Activated gamma-delta T cell treated with anti-CD3 and anti-CD28 coated beads, Interleukin-2, amount 50 U/mL, for 16 hours (primary cell): ENCODE measurements at places on chromosomes 5 and 9.

- DNase-seq, result no peak
These were observed 173.3 kb downstream of the FGF18 start for GRCh38 chr5:171592736-171593135.

- DNase-seq, result no peak
These were observed 314.2 kb upstream of the DAP start for GRCh38 chr5:11075035-11075805.

- no peak for DNase-seq
These were observed 9.9 kb upstream of the NR4A3 start for GRCh38 chr9:99811598-99812383.

- no peak for DNase-seq
These were observed 174.1 kb upstream of the CLINT1 start for GRCh38 chr5:158033076-158033475.

DNA sequence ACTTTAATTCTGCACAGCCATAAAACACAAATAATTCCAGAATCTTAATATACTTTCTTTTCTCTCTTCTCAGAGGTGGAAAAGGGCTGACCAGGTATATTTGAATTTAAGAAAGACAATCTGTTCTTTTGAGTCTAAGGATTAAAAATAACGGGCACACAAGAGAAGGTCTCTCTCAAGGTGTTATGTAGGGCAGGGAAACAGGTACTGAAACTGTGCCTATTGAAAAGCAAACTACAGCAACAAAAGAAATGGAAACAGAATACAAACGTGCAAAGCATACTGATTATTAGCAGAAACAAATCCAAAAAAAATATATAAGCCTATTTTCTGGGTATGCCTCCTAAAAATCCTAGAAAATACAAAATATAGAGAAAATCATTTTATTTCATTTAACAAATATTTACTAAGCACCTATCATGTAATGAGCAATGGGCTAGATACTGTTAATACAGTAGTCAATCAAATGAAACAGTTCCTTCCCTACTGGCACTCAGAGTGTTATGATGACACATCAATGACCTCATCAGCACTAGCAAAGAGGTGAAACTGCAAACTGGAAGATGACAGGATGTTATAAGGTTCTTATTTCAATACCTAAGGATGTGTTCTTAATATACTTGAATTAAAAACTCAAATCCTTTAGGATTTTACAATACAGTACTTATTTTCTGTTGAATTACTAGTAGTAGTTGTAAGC lies 87.7 kb downstream of the AUH start:
- DNase-seq, result no peak

DNA sequence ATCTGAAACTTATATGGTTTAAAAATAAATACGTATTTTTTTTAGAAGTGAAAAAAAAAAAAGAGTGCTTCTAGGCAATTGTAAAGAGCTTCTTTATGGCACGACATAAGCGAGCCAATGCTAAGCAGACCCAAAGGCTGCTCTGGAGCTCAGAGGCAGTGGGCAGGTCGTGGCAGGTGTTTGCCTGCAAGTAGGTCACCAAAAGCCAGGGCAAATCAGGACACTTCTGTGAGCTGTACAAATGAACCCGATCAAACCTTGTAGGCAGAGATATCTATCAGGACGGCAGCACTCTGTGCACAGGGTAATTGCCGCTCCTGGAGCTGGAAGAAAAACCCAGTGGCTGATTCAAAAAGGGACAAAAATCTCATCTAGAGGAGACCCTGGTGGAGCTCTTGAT lies 75.9 kb downstream of the IRX2 start:
- no peak for DNase-seq

DNA sequence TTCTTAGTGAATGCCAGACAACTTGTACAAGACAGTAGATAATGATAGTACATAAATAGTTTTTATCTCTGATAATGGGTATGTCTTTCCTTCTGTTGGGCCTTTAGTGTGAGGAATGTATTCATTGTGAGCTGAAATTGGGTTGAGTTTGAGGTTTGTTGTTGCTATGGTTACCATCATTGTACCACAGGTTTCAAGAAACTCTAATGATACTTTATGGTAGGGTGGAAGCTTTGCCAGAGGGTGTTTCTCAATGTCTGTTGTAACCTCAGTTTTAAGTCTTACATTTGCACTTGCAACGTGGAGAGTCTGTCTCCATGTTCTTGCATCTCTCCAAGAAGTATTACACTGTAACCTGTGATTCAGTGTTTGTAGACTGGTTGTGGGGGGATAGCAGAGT lies 1550.1 kb downstream of the MAT2B start:
- no peak for DNase-seq

DNA sequence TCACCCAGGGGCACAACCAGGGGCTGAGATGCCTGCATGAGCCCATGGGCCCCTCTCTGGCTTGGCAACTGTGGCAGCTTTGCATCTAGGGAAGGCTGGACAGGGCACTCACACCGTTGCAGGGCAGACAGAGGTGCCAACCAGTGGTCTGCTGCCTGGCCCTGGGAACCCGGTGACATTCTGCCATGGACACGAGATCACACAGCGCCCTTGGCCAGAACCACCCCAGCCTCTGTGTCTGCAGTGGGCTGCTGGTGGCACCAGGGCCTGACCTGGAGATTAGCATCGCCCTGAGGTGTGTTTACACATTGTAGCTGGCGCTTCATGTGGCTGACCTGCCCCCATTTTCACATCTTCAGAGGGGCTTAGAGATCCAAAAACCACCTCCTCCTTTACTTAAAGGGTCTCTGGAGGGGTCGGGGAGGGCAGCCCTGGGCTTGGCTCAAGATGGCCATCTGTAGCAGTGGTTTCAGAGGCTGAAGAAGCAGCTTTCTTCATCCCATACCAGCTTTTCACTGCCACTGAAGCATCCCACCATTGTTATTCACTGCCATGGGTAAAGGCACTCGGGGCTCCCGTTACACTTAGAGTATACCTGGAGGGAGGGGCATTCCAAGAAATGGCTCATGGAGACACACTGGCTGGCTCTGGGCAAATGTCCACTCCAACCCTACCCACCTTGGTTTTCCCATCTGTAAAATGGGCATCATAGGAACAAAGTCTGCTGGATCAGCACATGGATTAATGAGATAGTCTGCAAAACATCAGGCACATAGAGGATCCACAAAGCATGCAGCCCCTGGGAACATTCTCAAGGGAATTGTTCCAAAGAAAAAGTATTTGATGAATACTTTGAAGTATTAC lies 11.4 kb downstream of the DCANP1 start:
- DNase-seq, result no peak

DNA sequence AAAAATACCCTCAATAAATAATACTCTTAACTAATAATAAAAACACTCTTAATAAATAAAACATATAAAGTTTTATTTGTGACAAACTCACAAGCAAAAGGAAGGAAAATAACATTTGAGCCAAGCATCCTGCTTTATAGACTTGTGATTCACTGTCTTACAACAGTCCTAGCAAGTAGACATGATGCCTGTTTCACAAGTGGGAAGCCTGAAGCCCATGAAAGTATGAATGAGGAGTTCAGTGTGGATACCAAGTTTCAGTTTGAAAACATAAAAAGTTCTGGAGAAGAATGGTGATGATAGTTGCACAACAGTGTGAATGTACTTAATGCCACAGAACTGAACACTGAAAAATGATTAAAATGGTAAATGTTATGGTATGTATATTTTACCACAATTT lies 10.9 kb downstream of the HABP4 start:
- DNase-seq, result no peak

- no peak for DNase-seq
These were observed 1.6 kb upstream of the NOL6 start for GRCh38 chr9:33475357-33475756.

DNA sequence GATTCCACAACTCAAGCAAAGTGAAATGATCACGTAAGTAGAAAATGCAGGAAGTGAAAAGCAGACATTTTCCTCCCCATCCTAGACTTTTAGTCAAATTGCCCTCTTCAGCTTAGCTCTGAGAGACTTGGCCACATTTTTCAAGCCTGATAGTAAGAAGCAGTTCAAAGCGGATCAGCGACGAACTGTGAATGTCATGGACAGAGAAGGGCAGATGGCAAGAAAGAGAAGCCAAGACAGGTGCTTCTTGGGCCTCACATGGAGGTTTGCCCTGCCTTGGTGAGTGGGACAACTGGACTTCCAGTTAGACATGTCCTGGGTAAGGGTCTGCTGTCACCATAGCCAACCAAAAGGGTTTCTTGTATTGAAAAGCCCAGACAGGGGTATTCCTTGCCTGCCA lies 291.5 kb downstream of the MED10 start:
- no peak for DNase-seq

- no peak for DNase-seq
These were observed 12.3 kb upstream of the KCNIP1 start for GRCh38 chr5:170491479-170491878.

DNA sequence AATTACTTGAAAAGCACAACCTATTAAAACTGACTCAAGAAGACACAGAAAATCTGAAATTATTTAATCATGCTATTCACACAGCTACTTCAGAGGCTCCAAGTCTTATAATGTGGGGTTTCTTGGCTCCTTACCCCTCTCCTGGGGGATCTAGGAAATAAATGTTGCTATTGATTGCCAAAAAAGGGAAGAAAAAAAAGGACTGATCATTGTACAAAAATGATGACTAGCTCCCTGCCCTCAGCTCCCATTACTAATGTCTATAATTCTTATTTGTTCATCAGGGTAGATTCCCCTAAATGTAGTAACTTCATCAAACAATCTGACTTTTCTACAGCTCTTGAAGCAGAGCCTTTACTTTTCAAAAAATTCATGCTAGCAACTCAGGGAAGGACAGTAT lies 3.3 kb upstream of the SMC5 start:
- DNase-seq, result no peak

DNA sequence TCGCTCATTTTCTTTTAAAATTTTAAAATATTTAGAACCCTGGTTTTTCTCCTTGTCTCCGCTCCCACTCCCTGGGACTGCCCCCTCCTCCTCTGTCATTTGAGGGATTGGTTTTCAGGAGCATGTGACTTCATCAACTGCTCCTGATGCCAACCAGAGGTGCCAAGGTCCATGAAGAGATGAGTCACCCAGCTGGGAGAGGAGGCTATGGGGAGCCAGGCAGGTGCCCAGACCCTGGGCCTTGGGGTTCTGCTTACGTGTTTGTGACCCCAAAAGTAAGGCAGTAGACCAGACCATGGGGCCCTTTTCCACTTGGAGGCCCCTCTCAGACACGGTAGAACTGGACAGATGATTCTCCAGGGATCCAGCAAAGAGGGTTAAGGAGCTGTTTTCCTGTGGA lies 167.0 kb downstream of the FGF18 start:
- DNase-seq, result no peak

DNA sequence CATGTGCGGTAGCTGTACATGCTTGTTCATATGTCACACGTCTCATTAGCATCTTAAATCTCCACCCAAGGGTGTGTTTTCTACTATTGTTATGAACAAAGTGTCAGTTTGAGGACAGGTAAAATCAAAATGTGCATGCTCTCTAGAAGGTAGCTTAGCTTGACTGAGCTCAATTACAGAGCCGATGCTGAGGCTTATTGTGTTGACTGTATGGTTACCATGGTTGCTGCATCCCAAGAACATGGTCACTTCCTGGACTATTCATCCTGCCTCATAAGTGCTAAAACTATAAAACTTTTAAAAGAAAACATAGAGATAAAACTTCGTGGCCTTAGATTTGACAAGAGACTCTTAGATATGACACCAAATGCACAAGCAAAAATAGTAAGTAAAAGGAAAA lies 426.1 kb upstream of the CTNND2 start:
- no peak for DNase-seq

DNA sequence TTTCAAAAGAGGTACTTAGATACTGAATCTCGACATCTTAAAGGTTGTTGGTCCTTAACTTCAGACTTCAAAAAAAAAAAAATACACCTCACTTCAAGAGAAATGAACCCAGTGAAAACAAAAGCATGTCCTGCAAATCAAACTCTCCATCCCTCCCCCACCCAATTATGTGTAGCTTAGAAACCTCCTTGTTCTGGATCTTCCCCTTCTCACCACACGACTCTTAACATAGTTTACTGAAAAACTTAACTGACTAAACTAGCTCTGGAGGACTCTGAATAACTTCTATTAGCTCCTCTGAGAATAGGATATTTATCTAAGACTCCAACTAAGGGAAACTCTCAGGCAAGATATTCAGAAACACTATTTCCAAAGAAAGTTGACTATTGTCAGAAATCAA lies 48.7 kb upstream of the HK3 start:
- no peak for DNase-seq

- no peak for DNase-seq
These were observed 186.7 kb upstream of the TBC1D2 start for GRCh38 chr9:98442114-98442513.

- DNase-seq, result no peak
These were observed 512.2 kb upstream of the ZNF608 start for GRCh38 chr5:125258615-125259014.

DNA sequence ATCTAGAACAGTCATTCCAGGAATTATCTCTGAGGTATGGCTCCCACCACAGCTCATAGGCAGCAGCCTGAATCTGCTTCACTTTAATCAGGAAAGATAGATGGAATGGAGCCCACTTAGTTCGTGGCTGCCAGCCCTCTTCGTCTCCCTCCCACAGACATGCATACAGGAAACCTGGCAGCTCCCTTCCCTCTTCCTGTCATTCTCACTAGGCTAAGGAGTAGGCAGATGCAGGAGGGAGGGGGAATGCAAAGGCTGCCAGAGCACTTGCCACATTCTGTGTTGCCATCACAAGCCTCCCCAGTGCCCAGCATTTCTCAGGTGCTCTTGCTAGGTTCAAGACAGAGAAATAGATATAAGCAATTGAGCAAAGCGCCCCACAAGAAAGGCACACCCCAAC lies 378.9 kb downstream of the ELAVL2 start:
- no peak for DNase-seq

DNA sequence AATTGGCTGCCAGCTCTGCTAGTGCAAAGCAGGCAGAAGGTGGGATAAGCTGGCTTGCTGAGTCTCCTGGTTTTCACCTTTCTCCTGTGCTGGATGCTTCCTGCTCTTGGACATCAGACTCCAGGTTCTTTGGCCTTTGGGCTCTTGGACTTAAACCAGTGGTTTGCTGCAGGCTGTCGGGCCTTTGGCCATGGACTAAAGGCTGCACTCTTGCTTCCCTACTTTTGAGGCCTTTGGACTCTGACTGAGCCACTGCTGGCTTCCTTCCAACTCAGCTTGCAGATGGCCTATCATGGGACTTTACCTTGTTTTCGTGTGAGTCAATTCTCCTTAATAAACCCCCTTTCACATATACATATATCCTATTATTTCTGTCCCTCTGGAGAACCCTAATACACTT lies 1293.9 kb upstream of the CDH6 start:
- DNase-seq, result no peak

GRCh38 chr5:143665866-143666265 lies 146.1 kb upstream of the HMHB1 start:
- DNase-seq, result no peak

DNA sequence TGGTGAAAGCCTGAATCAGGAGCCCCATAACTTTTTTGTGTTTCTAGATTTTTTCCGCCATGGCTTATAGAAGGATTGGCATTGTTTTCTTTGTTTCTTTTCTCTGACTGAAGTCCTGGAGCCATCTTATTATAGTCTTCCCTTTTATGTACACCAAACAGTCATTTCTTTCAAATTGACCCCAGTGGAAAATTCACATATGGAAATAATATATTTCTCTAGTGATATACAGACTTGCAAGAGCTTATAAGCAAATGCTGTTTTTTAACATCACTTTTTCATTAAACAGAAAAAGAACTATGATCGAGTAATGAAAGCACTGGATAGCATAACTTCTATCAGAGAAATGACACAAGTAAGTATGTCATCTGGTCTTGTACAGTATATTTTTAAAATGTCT lies 155.6 kb downstream of the PARP8 start:
- DNase-seq, result no peak
